ENCODE measurements at places on chromosomes 5 and 9. TPM values are rescaled to one million over a fixed set of nuclear protein-coding genes. Genes with fewer than 3 reads are reported as not detected.

RNF20 gene
- total RNA-seq, result 17.3 TPM

DNA sequence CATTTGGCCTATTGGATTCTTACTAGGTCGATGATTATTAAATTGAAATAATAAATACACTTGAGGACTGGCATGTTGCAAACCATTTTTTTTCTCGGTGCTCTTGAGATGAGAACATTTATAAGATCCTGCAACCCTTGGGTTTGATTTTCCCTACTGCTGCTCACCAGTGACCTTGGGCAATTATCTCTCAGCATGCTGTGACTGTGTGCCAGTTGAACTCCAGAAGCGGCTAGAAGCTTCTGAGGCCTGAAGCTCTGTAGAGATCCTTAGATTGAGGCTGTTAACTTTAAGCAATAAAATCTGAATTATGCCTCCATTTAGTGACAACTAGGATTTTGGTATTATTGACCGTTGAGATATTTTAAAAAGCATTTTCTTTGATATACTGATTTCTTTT is 489.8 kb downstream of the MAT2B start:
- DNase-seq, result no peak

FOXD4L6 gene
- not detected for total RNA-seq

GRCh38 chr9:98495530-98495929 is 213.2 kb downstream of the GABBR2 start:
- no peak for DNase-seq

C8G gene
- not detected for total RNA-seq

LEAP2 gene
- total RNA-seq, result 0.35 TPM

- no peak for DNase-seq
Observed at GRCh38 chr5:13187186-13187585, 757.3 kb downstream of the DNAH5 start.

GAS1 gene
- 1.7 TPM for total RNA-seq

DNA sequence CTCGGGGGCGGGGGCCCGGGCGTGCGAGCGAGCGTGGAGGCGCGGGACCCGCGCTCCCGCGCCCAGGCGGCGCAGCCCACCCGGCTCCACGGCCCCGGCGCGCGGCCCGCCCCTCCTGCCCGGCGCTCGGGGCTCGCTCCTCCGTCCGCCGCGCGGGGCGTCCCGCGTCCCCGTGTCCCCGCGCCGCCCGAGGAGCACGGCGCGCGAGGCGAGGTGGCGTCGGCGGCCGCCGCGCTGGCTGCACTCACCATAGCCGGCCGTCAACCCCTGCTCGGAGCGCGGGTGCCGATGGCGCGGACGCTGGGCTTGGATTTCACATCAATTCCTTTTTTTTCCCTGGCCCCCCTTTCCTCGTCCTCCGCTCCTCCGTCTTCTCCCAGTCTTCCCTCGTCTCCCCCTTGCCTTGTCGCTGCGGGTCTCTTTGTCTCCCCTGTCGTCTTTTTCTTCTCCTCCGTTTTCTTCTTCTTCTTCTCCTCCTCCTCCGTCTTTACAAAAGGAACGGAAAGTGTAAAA is 494 bp downstream of the PTCH1 start:
- DNase-seq, result no peak

- DNase-seq, result no peak
Observed at GRCh38 chr9:122307061-122307460, 42.4 kb downstream of the MRRF start.

All from epithelial cell of proximal tubule (primary cell).